AG10803 (cell line): ENCODE measurements at places on chromosomes 6 and 20.

DNA sequence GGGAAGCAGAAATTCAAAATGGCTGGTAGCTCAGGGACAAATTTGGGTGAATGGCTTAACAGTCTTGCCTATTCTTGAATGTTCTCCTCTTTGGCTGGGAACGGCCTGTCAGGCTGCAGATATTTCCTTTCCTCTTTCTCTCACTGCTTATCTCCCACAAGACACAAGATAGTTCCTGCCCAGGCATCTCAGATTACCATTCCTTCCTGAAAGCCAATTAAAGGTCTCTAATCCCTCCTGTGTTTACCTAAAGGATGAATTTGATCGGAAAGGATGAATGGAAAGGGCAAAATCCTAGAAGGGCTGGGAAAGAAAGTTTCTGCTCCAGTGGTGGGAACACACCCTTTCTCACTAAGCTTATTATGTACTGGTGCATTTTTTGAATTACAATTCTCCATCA, 95.9 kb upstream of the JAG1 start:
- DNase-seq, result no peak

DNA sequence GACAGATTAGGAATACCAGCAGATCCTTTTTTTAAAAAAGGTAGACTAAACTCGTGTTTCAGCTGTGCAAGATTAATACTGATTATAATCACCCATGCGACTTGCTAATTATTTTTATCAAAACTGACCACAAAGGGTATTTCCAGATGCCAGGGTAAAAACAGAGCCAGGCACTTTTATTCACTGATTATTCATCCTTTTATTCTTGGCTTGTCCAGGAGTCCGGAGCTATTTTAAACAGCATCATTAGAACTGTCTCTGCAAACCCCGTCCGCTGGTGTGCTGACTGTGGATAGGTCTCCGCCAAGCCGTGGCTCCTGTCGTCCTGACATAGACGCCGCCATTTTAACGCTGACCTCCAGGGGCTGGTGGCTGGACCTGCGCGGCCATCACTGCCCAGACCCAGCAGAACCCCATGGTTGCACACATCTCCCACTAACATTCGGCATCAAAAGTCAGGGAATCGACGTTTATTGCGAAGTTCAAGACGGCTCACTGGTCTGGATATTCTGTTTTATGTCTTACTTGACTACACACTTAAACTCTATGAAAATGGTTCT, 364.8 kb downstream of the THBS2 start:
- DNase-seq, result no peak

GRCh38 chr6:30963641-30964040, 19.9 kb upstream of the MUC21 start:
- no peak for DNase-seq

DNA sequence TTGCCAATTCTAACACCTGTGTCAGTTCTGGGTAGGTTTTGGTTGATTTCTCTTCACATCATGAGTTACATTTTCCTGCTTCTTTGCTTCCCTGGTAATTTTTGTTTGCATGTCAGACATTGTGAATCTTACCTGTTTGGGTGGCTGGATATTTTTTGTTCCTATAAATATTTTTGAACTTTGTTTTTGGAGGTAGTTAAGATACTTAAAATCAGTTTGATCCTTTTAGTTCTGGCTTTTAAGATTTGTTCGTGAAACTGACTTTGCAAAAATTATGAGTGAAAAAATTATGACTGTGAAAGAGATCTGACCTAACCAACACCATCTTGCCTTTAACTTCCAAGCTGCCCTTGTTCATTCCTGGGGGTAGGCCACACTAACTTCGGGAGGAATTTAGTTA, 69.5 kb downstream of the BCAS1 start:
- DNase-seq, result no peak

DNA sequence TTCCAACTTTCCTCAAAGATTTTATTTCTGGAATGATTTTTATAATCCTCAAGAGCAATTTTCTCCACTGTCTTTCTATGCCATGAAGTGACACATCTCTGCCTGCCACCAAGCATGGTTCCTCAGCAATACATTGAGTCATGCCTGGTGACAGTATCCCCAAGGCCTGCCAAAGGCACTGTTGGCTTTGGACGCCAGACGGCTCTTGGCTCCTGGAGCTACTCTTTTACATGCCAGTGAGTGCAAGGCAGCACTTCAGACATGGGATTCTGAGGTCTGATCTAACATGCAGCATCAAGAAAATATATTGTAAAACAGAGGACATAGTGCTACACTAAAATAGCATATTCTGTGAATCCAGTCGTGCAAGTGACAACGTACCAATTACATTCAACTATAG, 20.1 kb upstream of the PLEKHG1 start:
- no peak for DNase-seq

DNA sequence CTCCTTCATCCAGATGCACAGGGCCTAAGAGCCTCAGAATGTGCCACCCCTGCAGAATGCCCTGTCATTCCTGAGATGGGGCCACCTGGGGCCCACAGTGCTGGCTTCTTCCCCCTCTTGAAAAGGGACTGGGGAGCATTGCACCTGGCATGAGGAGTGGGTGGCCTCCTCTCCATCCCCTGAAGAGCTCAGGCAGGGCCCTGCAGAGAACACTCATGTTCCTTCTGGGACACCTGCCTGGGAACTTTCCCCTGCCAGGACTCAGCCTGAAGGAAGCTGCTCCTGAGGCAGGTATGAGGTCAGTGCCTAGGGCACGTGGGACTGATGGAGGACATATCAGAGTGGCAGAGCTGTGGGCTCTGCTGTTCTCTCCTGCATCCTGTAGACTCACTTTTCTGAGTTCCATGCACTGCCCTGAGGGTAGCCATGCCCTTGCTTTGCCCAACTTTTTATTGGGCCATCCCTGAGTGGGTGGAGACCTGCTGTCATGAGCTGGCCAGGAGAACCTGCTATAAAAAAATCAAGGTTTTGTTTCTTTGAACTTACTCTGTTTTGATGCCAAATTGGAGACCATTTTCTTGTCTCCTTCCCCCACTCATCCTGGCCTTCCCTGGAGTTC, 19.5 kb downstream of the CCDC167 start:
- no peak for DNase-seq

DNA sequence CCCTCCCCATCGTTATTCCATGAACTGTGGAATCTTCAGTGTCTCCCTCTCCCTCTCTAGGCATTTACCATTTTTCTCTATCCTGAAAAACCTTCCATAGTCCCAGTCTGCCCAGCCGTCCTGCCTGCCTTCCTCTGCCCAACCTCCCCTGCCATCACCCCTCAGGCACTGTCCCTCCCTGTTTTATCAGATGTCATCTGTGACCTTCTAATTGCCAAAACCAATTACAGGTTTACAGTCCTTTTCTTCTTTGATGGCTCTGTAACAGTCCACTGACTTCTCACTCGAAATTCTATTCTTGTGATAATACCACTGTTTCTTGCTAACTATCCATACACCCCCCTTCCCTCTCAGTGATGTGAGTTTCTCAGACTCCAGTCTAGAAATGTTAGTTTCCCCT, 2.3 kb upstream of the SLC23A2 start:
- DNase-seq, result no peak

GRCh38 chr6:117138920-117139319, 126.4 kb upstream of the VGLL2 start:
- no peak for DNase-seq
